Activated T-cell treated with anti-CD3 and anti-CD28 coated beads, Interleukin-2, amount 50 U/mL, for 24 hours (primary cell): ENCODE measurements at places on chromosomes 11 and 22.

- no peak for DNase-seq
Observed at GRCh38 chr11:27274854-27275395, 88.1 kb downstream of the CCDC34 start.

GRCh38 chr11:128271401-128271800 is 316.0 kb downstream of the ETS1 start:
- DNase-seq: no peak

- no peak for DNase-seq
Observed at GRCh38 chr11:2662024-2662312, 37.8 kb downstream of the KCNQ1OT1 start.

DNA sequence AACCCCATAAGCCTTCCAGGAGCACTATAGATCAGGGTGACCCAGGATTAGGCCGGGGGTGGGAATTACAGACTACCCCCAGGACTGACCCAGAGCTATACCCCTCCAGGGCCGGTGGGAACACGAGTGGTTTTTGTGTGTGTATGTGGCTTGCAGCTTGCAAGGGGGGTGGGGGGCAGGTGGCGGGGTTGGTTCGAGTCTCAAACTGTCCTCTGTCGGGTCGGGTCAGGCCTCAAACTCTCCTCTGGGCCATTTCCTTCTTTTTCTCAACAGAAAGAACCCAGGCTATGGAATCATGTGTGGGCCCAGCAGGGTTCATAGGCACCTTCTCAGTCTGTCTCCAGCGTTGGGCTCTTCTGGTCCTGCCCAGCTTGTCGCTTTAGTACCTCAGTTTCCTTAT is 58.4 kb downstream of the BCR start:
- no peak for DNase-seq

DNA sequence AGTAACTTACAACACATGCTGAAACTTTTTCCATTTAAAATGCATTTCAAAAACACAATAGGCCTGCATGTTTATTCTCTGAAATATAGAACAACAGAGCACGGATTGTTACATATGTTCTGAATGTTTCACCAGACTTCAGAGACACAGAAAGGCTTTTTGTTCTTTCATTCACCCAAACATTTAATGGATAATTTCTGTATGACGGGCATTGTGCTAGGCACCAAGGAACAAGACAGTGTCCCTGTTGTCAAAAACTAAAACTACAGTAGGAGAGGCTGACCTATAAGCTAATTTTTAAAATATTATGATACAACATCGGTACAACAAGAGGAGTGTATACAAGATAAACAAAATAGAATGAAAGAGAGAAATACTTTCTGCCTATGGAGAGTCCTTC is 81.9 kb upstream of the TEAD1 start:
- DNase-seq: no peak

DNA sequence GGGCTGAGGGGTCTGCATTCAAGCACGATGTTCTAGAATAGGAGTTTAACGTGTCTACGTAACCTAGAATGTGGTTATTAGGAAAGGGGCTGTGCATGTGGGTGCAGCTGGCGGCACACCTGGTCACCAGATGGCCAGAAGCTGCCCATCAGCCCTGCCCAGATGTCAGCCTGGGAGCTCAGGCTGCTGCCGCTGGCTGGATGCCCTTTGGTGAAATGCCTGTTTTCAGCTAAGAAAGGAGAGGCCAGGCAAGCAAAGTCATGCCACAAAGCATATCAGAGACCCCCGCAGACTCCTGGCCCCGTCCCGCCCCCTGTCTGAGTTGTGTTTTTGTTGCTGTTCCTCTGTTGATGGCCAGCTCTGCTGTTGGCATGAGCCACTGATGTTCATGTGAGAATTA is 11.3 kb upstream of the ADORA2A start:
- no peak for DNase-seq

DNA sequence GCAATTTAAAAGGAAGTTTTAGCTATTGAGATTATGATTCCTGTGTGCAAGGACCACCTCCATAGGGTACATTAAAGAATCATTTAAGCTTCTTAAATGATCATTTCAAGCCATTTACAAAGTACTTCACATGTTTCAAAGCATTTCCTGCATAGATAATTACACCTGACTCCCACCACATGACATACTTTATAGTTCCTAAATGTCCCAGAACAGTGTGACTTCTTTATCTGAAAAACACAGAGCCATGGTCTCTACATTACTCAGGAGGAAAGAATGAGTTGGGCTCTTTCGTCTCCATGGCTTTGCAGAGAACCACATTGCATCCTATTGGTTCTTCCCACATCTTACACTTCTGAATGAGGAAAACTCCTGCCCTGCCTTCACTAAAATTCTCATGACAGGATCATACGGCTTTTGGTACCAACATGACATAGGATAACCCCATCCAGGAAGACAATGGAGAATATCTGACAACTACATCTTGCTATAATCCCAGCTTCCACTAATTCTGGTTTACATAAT is 88.6 kb downstream of the ETS1 start:
- DNase-seq: no peak

DNA sequence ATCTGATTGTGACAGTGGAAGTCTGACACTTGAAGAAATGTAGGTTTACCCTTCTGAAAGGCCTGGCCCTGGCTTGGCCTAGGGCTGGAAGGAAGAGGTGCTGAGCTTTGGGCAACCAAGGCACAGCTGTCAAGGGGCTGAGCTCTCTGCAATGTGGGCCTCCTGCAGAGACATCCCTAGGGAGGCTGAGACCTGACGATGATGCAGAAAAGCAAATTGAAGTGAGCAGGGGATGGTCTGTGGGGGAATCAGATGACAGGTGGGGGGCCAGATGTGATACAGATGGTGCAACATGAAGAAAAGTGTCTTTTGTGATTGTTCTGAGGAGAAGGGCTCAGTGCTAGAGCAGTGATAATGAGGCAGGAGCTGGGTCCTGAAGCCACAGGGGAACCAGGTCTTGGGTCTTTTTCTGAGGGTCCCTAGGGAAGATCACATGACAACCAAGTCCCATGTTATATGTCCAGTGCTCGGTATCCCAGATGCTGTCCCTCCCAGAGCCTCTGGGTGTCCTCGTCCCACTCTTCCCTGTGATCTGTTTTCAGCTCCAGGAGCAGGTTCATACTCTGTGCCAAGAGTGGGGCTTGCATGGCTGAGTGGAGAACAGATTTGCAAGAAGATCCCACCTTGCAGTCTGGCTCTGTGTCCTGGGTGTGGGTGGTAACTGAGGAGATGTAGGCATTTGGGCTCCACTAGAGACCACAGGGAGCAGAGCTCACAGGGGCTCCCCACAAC is 79.9 kb upstream of the VPREB1 start:
- DNase-seq: no peak

DNA sequence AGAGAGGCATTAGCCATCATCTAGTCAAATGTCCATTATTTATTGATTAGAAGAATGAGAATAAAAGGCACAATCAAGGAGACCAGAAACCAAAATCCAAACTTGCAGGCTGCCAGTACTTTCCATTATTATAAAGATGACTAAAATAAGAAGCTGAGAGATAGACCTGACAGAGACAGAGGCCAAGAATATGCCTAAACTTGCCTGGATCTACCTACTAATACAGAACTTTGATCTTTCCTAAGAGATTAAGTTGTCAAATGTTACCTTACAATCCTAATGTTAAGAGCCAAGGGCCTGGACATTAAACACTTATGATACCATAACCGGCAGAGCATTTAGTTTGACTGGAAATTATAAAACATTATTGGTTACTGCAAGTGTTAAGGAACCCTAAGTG is 6.2 kb downstream of the LGR4 start:
- DNase-seq: no peak
